Dermis blood vessel endothelial cell (primary cell): ENCODE measurements at places on chromosomes 11 and 22. TPM values are rescaled to one million over a fixed set of nuclear protein-coding genes. Genes with fewer than 3 reads are reported as not detected.

DNA sequence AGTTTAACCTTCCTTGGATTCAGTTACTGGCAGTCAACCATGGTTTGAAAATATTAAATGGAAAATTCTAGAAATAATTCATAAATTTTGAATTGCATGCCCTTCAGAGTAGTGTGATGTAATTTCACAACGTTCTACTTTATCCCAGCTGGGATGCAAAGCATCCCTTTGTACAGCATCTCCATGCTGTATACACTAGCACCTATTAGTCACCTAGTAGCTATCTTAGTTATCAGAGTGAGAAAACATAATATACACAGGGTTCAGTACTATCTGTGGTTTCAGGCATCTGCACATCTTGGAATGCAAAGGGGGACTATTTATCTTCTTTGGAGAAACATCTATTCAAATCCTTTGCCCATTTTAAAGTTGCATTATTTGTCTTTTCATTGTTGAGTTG lies 30.8 kb downstream of the CBL start:
- DNase-seq: no peak

GRCh38 chr11:116072133-116072532 lies 567.9 kb upstream of the CADM1 start:
- no peak for DNase-seq

DNA sequence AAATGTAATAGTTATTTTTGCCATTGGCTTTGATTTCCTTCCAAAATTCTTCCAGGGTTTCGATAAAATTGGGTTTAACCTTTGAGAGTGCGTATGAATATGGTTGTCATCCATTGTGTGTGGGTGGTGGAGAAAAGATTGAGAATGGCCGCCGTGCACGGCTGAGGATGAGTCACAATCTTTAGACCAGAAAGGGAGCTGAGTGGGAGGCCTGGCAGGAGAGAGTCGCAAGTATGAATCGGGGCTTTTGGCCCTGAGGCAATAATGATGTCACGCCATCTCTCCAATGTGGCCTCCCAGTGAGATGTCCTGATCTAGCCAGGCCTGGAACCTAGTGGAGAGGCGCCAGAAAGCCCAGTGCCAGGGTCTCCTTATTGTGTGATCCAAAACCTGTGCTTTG lies 33.1 kb upstream of the SMPD1 start:
- DNase-seq: peak; percentile 25

GRCh38 chr11:119471329-119471728 lies 48.4 kb upstream of the THY1 start:
- no peak for DNase-seq

GRCh38 chr22:22368516-22368915 lies 123.9 kb downstream of the VPREB1 start:
- no peak for DNase-seq

DNA sequence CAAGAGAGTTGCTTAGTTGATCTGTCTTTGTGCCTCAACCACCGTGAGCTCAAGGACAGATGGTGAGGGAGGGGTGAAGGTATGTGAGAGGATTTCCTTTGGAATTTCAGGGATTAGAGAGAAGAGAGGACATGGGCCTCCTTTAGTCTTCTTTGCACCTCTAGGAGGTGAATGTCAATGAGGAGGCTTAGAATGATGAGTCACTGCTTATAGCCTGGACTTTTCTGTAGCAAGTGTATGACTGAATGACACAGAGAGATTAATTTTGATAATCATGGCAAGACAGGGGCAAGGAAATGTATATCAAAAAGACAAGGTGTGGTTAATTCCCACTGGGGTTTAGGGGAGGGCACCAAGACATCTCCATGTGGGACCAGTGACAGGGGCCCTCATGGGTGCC lies 947.3 kb upstream of the TENM4 start:
- DNase-seq: no peak

DNA sequence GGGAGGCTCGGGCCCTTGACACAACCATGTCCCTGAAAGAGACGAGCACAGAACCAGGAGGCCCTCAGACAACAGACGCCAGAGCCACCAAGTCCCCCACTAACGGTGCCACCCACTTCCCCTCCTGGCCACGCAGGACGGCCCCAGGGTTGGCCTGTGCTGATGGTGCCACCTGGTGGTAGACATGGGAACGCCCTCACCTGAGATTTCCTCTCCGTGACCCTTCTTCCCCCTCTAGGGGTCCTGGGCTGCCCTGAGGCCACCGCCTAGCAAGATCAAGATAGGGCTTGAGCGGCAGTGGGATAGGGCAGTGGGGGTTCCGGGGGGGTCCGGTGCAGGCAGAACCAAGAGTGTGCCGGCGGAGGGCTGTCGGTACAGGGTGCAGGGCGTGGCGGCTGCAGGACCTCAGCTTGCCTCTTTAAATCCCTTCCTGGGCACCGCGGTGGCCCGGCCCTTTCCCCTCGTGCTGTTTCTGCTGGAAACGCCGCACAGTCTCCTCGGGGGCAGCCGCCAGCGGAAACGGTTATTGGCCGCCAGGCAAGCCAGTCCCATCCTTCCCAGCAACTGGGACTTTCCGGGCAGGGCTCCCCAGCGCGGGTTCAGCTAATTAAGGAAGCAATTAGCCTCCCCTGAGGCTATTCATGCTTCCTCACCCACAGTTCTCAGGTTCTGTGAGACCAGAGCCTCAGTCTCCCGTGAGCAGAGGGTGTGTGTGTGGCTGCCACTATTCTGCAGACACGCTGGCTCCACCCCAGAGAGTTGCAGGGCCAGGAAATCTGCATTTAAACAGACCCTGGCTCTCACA lies 5.5 kb upstream of the NFAM1 start:
- DNase-seq: peak; percentile 65

DNA sequence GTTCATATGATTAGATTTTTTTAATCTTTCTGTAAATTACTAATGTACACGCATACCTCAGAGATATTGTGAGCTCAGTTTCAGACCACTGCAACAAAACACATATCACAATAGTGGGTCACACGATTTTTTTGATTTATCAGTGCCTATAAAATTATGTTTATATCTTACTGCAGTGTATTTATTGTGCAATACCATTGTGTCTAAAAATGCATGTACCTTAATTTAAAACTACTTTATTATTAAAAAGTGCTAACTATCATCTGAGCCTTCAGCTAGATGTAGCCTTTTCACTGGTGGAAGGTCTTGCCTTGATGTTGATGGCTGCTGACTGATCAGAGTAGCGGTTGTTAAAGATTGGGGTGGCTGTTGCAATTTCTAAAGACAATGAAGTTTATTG lies 918.8 kb upstream of the CHORDC1 start:
- DNase-seq: no peak

- no peak for DNase-seq
Measured at GRCh38 chr11:47337229-47337924, 15.1 kb downstream of the MYBPC3 start.

DNA sequence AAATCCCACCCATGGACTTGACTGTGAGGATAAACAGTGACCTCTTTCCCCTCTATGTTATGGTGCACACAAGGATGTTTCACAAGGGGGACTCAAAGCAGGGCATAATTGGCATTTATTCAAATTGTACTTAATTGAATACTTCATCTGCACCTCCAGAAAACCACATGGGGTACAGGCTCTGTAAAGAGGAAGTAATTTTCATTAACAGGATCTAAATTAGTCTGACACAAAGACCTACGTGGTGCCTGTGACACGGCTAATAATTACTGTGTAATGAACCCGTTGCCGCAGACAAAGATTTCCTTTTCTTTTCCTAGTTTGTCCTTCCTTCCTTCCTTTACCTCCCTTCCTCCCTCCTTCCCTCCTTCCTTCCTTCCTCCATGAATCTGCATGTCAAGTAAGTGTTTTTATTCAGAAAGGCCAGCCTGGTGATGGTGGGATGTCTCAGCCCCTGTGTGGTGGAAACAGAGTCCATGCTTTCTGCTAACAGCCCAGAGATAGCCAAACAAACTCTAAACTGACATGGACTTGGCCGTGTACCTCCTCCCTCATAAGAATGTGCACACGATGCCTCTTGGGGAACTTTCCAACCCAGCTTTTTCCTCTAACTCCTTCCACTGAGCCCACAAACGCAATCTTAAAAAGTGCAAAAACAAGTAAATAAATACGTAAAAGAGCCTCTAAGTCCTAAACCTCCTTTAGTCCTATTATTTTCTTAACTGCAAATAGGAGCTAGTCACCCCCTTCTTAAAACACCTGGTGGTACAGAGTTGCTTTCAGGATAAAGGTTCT lies 118.8 kb downstream of the INSC start:
- no peak for DNase-seq

DNA sequence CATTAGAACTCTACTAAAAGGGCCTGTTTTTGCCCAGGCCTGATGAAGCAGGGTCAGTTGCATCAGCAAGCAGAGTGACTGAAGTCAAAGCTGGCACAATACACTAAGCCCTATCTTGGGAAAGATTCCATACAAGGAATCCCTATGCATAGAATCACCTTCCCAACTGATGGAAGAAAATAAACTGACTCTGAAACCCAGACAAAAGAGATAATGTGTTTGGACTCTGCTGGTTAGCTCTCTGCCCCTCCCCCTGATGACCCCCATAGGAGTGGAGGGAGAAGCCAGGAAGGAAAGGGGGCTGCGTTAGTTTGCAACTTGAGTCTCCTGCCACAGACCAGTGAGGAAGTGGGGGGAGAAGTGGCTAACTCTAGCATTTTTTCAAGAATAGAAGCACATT lies 32.9 kb downstream of the GALNT18 start:
- DNase-seq: no peak

DNA sequence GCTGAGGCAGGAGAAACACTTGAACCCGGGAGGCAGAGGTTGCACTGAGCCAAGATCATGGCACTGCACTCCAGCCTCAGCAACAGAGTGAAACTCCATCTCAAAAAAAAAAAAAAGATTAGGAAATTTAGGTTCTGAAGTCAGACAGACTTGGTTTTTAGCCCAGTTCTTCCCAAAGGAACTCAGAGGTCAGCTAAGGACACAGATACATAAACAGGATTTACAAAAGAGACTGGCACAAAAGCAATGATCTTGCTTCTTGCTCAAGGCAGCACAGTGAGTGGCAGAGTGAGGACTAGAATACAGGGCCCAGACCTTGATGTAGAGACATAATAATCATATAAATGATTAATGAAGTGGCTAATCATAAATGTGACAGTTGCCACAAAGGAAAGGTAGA lies 25.4 kb upstream of the RRAS2 start:
- no peak for DNase-seq

DNA sequence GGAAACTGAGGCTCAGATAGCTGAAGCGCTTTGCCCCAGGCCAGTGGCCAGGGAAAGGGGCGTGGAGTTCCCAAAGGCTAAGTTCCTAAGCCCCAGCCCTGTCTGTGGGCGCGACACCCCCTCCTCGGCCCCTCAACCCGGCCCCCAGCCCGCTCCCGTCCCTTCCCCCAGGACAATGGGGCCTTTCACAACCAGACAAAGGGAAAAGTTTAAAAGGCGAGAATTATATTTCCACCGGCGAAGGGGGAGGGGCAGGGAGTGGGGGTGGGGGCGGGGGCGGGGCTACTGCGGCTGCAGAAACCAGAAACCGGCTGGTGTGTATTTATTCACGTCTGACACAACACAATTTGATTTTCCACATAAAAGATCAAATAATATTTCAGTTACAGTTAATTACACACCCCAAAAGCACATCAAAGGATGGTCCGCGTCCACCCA lies 192.1 kb downstream of the MN1 start:
- DNase-seq: no peak

- DNase-seq: no peak
Measured at GRCh38 chr11:92852946-92853345, 116.5 kb upstream of the MTNR1B start.

DNA sequence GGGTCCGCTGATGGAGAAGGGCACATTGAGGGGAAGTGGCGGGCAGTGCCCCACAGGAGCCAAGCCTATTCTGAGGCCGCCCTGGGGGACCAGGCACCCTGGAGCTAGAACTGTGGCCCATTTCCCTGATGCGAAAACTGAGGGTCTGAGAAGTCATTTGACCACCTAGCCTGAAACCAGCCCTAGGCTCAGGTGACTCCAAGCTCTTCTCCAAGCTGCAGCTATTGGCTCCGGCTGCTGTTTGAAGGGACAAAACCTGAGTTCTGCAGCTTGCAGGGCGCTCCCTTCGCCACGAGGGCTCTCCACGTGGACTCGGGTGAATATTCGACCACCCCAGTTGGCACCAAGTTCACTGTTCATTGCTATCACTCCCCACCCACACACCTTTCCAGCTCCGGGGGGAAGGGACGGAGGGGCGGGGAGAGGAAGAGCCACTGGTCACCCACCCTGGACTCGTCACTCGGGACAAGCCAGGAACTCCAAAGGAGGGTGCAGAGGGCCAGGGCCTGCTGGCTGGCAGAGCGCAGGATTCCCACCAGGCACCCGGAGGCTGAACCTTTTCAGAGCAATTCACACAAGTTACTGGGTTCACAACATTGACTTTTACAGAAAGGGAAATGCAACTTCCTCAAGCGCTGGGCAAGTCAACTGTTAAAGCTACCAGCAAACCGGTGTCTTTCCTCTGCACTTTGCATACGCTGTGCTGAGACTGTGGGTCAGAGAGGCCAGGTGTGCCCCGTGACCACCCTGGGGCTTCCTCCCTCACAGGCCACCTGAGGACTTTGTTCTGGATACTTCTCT lies 1.1 kb upstream of the RAC2 start:
- DNase-seq: no peak

- no peak for DNase-seq
Measured at GRCh38 chr11:93791493-93791892, 7.4 kb downstream of the MED17 start.

GRCh38 chr11:100827934-100828661 lies 141.0 kb downstream of the ARHGAP42 start:
- DNase-seq: peak; percentile 88

DNA sequence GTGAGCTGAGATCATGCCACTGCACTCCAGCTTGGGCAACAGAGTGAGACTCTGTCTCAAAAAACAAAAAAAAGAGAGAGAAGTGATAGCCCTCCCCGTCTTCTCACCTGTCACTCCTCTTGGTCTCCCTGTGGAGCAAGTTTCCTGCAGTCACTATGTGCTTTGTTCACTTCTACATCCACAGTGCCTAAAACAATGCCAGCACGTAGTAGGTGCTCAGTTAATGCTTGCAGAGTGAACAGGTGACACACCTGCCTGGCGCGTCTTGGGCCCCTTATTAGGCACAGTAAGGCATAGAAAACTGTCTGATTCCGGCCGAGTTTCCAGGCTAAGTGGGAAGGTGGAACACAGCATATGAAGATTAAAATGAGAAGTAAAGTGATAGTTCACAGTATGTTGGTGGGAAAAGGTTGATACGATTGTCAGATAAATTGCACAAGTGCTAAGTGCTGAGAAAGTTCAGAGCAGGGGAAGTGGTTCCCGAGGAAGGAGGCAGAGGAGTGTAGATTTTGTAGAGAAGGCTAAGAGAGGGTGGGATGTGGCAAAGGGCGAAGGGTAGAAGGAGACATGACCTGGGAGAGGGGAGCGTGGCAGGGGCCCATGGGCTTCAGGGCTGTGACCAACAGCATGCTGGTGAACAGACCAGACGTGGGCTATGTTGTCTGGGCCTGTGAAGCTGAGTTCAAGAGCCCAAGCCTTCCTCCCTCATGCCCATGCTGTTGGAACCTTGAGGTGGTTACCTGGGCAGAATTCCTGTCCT lies 41.9 kb downstream of the BCR start:
- no peak for DNase-seq

DNA sequence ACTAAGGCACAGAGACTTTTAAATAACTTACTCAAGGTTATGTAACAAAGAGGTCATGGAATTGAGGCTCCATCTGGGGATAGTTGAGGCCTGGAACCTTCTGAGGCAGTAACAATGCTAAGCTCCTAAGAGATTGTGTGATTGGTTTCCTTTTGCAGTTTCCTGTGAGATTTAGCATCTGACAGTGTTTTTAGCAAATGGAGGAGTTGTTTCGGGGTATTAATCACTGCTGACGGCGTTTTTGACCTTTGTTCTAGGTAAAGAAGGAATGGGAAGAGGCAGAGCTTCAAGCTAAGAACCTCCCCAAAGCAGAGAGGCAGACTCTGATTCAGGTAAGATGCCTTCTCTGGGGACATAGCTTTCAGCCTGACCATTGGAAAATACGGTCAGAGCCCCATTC lies 32.1 kb upstream of the ST14 start:
- DNase-seq: peak; percentile 28

The MUC6 gene
- not detected in 2 replicates for total RNA-seq
